ENCODE measurements at places on chromosomes 13 and 19. TPM values are rescaled to one million over a fixed set of nuclear protein-coding genes. Genes with fewer than 3 reads are reported as not detected.

DNA sequence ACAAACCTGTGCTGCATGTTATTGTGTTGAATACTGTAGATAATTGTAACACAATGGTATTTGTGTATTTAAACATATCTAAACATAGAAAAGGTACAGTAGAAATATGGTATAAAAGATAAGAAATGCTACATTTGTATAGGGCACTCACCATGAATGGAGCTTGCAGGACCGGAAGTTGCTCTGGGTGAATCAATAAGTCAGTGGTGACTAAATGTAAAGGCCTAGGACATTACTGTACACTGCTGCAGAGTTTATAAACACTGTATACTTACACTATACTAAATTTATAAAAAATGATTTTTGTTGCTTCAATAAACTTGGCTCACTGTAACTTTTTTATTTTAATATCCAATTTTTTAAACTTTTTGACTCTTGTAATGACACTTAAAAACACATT lies 34.4 kb downstream of the LMO7 start:
- no peak for DNase-seq

DNA sequence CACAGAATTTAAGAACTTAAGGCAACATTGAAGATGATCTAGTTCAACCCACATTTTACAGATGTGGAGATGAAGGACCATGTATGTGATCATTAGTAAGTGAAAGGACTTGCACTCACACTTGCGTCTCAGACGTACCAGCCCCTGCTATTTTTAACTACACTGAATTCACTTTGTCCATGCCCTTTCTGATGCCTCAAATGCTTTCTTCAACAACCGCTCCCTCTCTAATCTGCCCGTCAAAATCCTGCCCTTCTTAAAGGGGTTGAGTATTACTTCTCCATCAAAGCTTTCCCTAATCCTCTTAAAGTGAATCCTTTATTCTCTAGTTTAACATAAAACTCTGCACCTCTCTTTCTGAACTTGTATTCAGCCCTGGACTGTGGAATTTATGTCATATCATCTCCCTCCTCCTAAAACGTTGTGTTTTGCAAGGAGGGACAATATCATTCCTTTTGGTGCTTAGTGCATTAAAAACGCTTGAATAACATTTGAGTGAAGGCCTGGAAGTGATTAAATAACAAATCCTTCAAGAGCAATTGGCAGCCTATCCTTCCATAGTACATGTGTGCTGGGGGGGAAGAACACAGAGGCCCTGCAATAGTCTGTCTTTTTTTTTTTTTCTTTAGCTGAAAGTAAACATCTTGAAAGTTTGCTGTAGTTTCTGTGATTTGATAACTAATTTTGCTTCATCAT lies 493.3 kb downstream of the LMO7 start:
- no peak for DNase-seq

DNA sequence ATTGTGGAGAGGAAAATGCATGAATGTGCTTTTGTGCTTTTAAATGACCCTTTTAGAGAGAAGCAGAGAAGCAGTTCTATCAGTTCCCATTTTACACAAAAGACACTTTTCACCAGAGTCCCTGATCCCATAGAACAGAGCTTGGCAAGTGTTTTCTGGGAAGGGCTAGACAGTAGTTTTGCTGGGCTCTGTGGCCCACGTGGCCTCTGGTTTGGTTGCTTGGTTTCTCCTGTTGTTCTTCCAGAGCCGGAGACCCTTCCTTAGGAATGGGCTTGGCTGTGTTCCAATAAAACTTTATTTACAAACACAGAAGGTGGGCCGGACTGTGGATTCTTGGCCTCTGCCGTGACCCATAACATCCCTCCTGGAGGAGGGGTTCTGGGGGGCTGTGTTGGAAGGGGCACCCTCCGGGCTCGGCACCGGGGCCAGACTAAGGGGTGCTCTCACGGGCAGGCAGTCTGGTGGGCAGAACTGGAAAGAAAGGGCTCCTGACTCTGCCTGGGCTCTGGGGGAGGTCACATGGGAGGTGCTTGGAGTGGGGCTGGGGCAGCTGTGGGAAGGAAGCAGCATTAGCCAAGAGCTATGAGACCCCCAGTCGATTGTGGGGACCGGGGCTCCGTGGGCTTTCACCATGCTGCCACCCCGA lies 3.2 kb downstream of the SPPL2B start:
- no peak for DNase-seq

DNA sequence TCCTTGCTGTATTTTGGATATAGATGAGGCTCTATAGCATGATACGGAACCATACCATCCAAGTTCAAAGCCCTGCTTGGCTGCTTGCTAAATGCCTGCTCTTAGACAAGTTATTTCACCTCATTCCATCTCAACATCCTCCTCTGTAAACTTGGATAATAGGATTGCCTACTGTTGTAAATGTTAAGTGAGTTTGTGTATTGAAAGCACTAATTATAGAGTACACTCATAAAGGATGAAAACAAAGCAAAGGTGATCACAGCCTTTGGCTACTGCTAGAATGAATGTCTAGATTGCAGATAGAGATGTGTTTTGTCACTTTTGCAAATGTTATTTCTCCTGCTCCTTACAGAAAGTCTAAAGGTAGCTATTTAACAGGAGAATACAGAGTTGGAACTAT lies 34.3 kb upstream of the STARD13 start:
- DNase-seq: no peak

GRCh38 chr19:6752256-6753177 lies 13.0 kb downstream of the TRIP10 start:
- no peak for DNase-seq

DNA sequence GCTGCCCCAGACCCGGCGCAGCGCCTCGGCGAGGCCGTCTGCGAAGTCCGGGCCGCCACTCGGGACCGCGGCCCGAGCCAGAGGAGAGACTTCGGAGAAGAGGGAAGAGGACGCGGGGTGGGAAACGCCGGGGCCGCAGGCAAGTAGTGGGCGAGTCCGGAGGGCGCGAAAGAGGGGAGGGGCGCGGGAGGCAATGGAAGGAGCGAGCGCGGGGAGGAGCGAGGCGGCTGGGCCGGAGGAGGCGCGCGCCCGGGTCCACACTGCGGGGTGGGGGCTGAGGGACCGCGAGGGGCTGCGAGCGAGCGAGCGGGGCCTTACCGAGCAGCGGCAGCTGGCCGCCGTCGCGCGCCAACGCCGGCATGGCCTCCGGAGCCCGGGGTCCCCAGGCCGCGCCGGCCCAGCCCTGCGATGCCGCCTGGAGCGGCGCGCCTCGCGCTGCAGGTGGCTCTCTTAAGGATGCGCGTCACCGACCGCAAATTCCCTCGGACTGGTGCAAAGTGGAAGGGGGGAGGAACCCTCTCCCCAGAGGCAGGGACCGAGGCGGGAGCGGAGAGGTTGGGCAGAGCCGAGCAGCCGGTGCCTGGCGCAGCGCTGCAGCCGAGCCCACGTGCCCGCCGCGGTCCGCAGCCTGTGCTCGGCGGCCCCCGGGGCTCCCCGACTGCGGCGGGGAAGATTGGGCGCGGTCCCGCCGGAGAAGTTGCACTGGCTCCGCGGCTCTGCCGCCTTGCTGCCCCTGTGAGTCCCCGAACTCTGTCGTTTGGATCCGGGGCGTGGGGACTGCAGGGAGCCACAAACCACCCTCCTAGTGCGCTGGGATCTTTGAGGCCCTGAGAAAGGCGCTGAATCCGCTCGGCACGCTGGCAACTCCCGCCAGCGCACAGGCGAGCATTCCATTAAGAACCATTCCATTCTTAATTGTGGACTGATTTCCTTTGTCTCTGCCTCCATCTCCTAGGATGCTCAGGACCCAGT lies at the start of gene FLT3:
Gene FLT3 (minus strand): TSS at position 427 of the 972 bp plus-strand sequence. CDS start 66 bp downstream, at position 361.
- DNase-seq: peak; percentile 2

GRCh38 chr19:15129856-15130585 lies 22.8 kb downstream of the SYDE1 start:
- DNase-seq: no peak

The SPRY2 gene
- 1.1 TPM for total RNA-seq

GRCh38 chr13:46668302-46668720 lies 115.3 kb downstream of the LRCH1 start:
- no peak for DNase-seq

The ZNF534 gene
- total RNA-seq: not detected

GRCh38 chr19:54674021-54674617 lies 11.3 kb downstream of the LILRB4 start:
- DNase-seq: no peak

DNA sequence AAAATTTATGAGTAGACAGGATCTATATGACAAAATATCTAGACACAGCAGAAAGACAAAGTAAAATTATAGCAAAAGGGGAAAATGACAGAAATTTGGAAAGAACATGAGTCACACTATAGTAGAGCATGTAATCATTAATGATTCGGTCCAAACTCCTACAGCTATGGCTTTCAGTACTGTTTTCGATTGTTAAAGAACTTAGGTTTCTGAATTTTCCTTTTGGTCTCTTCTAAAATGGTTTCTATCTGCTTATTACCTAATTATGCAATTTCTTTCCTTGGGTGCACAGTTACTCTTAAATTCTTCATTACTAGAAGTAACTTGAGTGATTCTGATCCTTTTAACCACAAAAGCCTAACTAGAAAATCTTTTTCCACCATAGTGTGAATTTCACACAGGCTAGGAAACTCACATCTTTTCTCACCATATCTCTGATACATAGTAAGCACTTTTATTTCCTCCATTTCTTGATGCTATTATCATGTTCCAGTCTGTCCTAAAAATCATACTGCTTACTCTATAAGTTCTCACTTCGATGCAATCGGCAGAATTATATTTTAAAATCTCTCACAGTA lies 1101.4 kb downstream of the PCDH9 start:
- no peak for DNase-seq

The VSTM2B gene
- total RNA-seq: not detected

The MISP3 gene
- 1.2 TPM for total RNA-seq

DNA sequence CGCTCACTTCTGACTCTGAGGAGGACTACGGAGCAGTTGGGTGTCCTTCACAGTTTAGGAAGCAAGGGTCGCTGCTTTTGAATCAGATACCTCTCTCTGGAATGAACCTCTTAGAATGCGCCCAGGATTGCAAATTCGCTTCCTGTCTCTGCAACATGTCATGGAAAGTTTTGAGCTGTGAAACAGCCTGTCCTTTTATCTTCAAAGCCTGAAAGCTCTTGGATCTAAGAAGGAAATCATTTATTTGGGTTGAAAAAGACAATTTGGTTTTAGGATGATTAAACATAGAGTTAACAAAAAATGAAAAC lies 134.1 kb downstream of the KATNAL1 start:
- DNase-seq: no peak

The SIAH3 gene
- total RNA-seq: 0.11 TPM

The SLC8A2 gene
- total RNA-seq: not detected

DNA sequence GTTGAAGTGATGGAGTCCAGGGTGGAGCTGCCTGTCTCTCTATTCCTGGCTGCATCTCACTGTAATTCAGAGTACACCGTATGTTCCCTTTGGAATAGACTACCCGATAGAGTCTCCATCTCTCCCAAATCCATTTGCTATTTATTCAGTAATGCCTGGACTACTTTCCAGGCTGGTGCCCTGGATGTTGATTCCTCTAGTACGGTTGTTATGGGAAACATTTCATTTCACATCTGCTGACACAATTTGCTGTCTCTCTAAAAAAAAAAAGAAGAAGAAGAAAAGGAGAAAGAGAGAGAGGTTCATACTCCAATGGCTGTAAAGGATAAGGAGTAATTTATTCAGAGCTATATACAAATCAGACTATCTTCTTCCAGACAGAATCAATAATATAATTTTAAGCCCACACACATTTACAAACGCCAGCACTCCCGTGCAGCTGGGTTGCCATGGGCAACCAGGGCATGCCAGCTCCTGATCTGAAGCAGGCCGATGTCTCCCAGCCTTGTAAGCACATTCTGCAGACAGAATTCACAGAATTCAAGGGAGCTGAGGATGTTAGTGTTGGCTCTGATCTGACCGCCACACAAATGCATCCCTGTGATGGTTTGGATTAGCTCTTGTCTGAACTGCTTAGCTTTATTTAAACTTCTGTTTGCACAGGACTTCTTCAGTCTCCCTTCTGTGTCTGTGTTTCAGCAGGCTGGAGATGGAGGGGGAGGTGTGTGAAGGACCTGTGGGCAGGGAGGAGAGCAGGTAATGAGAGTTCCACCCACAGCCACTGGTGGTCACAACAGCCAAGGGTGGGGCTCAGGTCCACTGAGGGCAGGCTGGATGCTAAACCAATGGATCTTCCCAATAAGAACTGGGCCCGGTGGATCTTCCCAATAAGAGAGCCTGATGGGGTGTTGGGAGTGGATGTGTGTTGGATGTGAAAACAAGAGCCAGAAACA lies 66.0 kb downstream of the TEX26 start:
- DNase-seq: no peak
